ENCODE measurements at places on chromosomes 12 and 14.

DNA sequence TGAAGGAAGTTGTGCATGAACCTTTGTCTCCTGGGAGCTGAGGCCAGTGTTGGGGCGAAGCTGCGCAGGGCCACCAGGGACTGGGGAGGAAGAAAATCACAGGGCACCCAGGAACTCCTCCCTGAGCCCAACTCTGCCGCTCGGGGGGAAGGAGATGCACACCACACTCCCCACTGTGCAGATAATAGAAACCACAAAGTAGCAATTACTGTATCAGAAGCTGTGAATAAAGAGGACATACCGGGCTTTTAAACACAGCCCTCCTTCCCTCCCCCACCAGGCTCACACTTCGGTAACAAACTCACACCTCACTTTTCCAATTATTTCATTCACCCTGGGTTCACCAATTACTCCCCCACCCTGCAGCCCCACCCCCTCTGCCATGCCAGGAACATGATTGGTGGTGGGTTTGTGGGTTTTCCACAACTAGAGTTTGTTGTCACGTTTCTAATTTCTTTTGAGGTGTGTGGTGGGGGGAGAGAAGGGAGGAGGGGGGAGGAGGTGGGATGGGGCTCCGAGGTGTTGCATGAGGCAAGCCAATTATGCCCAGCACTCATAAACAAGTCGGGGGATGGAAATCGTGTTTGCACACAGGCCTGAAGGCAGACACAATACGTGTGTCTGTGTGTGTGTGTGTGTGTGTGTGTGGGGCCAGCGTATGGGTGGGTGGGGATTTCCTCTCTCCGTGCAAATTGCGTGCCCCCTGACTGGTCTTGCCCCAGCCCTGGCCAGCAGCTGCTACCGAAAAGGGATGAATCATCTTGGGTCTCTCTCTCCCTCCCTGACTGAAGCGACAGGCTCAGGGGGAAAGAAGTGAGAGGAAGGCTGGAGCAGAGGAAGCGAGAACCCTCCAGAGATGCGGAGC lies 103.3 kb downstream of the RBM19 start:
- DNase-seq = no peak

DNA sequence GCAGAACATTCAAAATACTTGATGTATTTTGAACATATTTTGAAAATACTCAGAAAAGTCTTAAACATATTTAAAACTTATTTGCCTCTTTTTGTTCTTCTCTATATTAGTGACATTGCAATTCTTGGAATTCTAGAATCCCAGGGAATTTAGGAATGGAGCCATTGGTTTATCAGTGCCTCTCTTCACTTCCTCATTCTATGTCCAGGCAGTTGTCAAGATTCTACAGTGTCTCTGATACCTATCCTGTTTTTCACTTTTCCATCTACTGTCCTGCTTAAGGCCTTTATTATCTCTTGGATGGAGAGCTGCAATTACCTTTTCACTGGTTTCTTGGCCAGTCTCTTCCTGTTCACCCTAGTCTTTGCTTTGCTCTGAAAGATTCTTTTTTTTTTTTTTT lies 144.6 kb downstream of the TTLL5 start:
- no peak for DNase-seq

DNA sequence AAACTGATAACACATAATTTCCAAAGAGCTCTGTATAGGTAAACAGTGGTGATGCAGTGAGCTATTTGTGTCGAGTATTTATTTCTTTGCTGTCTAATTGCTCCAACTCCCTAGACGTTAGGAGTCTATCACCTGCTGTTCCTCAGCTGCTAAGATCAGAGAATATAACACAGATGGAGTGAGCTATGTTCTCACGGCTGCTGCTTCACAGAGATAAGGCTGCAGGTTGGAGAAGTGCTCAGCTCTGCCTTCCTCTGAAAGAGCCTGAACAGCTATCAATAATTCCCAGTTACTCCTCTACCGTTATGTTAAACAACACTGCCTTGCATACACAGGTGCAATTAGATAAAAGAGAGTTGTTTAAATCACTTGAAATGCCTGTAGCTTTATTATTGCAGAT lies 103.2 kb upstream of the MDGA2 start:
- DNase-seq = no peak

GRCh38 chr12:7144414-7145120 lies 14.4 kb downstream of the CLSTN3 start:
- DNase-seq = no peak

GRCh38 chr12:114508529-114509129 lies 102.7 kb upstream of the TBX5 start:
- DNase-seq = no peak

GRCh38 chr12:121949648-121950397 lies 31.4 kb downstream of the CFAP251 start:
- no peak for DNase-seq

- no peak for DNase-seq
Measured at GRCh38 chr14:53022593-53022992, 71.7 kb upstream of the FERMT2 start.
